NCI-H345 (cell line): ENCODE measurements at places on chromosomes 1 and 21.

DNA sequence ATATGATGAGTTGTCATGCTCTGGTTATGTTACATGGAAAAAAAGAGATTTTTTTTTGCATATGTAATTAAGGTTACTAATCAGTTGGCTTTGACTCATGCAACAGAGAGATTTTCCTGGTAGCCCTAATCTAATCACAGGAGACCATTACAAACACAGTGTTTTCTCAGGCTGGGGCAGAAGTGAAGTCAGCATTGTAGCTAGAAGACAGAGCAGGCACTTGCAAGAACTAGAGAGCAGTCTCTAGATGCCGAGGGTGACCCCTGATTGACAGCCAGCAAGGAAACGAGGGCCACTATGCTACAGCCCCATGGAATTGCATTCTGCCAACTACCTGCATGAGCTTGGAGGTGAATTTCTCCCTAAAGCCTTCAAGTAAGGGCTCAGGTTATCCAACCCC, 151.3 kb downstream of the RUNX1 start:
- DNase-seq: no peak

- DNase-seq: no peak
Observed at GRCh38 chr1:240998024-240998423, 359.0 kb downstream of the RGS7 start.

DNA sequence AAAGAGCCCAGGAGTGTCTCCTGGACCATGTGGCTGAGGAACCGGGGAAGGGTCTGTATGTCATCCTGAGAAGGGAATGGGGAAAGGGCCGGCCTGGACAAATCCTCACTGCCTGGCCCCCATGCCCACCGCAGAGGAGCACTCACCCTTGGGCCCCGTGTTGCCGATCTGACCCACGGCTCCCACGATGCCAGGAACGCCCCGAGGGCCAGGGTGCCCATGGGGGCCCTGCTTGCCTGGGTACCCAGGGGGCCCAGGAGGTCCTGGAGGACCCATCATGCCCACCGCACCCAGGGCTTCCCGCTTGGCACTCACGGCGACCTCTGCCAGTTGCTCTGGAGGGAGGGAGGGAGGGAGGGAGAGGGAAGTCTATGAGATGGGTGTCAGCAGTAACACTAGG, 14.6 kb downstream of the COL9A2 start:
- no peak for DNase-seq

DNA sequence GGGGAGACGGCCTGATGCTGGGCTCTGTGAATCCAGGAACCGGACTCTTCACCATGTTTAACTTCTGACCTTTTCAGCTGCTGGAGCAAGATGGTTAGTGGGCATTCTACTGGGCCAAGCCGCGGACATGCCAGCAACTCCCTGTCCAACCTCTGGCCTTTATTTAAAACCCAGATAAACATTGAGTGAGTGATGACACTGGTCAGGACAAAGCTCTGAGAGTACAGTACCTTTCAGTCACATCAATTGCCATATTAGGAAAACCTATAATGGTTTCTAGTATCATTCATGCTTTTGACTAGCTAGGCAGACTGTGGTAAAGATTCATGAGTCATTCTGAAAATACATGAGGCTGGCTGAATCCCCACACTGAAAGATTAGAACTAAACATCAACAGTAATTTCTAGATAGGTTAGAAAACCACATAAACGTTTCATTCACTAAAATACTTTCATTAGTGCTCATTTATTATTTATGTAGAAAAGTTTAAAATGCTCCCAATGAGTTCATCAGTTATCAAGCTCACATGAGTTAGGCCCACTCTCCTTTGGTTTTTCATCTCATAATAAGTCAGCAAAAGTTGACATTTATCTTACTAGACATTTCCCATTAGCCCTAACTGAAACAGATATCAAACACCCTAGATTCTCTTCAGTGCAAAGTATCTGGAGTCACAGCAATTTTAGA, 7.1 kb upstream of the ACTA1 start:
- DNase-seq: no peak

- no peak for DNase-seq
Observed at GRCh38 chr1:16141573-16142336, 14.1 kb downstream of the EPHA2 start.

- DNase-seq: no peak
Observed at GRCh38 chr21:27536319-27536718, 569.4 kb upstream of the ADAMTS5 start.

GRCh38 chr1:82706741-82707140, 906.0 kb downstream of the ADGRL2 start:
- DNase-seq: no peak

GRCh38 chr1:156126630-156127534, 12.4 kb downstream of the LMNA start:
- no peak for DNase-seq

GRCh38 chr1:17925290-17926237, 170.4 kb downstream of the ACTL8 start:
- DNase-seq: no peak

DNA sequence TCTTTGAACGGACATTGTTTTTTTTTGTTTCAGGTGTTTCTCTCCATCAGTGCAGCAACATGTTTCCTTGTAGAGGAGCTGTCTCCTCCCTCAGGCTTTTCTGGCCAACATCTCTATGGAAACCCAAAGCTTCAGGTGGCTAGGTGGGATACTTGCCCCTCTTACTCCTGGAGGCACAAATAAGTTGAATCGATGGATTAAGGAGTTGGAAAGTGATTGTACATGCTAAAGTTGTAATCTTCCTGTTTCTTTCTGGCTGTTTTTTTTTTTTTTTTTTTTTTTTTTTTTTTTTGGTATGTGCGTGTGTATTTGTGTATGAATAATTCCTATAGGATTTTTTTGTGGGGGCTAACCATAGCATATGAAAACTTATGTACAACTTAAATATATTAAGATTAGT, 10.6 kb downstream of the USP25 start:
- DNase-seq: no peak

DNA sequence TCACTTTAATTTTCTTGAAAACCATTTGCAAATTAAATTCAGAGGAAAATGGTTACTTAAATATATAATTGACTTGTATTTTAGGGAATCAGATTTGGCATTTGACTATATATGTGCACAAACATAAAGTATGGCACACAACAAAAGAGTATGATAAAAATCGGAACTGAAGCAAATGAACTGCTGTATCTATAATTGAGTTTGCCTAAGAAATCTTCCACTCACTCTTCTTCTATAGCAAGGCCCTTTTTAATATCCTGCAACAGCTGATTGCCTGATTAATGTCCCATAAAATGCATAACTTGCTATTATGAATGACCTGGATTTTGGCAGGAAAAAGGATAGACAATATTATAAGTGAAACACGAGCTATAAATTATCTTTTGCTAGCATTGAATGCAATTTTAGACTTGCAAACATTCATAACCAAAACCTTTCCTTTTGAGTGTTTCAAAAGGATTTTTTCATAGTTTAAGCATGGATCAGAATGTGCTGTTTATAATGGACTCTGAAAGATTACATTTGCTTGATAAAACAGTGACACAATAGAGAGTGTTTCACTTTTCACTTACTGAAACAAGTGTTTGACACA, 2204.3 kb downstream of the MRPL39 start:
- DNase-seq: no peak

- peak; percentile 96 for DNase-seq
Observed at GRCh38 chr1:37391211-37392011, 83.0 kb upstream of the ZC3H12A start.

DNA sequence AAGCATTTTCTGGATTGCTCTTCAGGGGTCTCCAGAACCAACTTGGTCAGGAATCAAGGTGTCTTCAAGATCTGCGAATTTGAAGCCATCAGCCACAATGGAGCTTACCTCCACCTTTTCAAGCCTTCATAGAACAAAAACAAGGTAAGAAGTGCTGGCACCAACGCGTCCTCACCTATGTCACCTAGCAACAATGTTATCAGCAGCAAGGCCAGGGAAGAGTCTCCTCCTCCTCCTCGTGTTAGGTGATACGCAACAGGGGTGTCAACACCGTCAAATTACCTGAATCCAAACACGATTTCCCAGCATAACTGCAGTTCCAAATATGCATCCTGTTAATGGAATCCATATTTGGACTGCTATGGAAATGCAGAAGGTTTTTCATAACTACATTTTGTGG, 4.1 kb upstream of the TIAM1 start:
- DNase-seq: peak; percentile 10

GRCh38 chr21:44748621-44749020, 37.2 kb upstream of the TSPEAR start:
- DNase-seq: no peak

GRCh38 chr1:203089651-203090045, 3.8 kb upstream of the MYOG start:
- DNase-seq: no peak

- DNase-seq: no peak
Observed at GRCh38 chr1:57082711-57083439, 117.1 kb upstream of the C8B start.

- no peak for DNase-seq
Observed at GRCh38 chr1:202852163-202852904, 36.6 kb downstream of the RABIF start.

DNA sequence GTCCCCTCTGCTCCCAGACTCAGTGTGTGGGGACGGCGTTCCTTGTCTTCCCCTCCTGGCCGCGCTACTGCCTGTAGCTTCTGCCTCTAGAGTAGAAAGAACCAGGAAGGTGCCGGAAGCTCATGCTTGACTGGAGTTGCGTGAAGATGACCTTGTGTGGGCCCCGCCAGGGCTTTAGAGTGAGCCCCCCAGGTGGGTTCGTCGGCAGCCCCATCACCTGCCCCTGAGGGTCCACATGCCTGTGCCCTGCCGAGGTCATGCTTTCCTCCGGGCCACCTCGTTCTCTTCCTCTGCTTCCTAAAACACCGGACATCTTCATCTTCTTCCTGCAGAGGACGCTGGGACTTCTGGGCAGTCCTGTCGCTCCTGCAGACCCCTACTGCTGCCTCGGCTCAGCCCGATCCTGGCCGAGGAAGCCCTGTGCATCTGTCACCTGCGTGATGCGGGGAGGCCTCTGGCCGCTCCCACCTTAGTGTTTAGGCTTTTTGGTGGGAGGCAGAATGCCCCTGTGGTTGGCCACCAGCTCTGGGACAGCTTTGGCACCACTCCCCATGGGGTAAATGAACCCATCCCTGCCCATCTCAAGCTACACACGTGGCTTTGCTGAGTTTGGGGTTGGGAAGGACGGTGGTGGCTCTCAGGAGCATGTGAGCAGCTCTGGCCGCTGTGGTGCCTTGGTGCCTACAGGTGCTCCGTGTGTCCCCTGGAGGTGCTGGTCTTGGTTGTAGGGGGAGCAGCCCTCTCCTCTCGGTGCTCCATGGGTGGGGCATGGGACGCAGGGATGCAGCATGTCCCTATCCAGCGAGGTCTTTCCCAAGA, 12.3 kb downstream of the OBSCN start:
- DNase-seq: no peak

DNA sequence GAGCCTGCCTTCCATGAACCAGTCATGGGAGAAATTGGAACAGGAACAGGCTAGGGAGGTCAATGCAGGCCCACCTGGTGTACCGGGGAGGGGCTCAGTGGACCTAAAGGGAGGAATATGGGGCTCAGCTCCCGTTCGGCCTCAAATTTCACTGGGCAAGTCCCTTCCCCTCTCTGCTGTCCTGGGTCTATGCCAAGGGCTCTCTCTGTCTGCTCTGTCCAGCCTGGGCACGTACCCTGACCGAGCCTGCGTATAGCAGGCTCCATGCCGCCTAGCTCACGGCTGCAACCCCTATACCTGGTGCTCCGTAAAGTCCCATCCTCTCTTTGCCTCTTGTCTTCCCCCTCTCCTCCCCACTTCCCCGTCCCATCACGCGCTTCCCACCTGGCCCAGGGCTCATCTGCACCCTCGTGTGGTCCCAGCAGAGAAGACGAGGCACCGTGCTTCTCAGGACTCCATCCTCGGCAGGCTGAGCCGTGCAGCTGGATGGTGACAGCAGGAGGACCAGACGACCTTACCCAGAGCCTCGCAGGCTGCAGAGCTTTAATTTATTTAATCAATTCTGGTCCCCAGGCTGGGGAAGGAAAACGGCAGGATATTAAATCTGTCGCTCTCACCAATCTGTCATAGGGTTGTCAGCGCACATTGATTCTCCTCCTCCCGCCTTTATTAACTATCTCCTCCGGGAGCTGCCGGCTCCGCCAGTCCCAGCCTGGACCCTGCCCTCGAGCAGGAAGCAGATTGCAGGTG, 25.0 kb upstream of the DISP3 start:
- DNase-seq: no peak

GRCh38 chr21:31045841-31046240, 7.6 kb upstream of the KRTAP19-8 start:
- DNase-seq: no peak

DNA sequence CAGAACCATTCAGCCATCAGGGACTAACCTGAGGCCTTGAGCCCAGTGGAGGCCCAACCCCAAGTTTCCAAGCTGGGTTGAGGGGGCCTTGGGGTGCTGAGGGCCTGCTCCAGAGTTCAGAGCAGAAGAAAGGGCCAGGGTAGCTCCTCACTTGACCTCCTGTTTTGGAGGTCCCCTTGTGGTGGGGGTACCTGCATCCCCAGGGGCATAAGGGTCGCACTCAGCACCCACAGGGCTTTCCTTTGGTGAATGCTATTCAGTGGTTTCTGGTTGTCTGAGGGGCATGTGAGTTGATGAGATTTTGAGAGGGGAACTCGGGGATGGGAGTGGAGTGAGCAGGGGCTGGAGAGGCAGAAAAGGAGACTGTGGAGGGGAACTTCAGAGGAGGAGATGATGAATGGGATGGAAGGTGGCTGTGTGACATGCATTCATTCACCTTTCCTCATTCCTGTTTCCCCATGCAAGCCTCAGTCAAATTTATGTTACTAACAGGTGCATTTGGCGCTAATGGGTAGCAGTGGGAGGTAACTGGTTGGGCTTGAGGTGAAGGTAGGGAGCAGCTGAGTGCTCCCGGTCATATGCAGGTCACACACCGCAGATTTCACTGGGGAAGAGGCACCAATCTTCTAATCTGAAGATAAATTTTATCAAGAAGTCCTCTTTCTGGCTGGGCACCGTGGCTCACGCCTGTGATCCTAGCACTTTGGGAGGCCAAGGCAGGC, 50.4 kb downstream of the TEX35 start:
- DNase-seq: no peak
